ENCODE measurements at places on chromosomes 5 and 9.
A peak's percentile ranks its signal among the peaks of the same experiment; 100 is the strongest.

GRCh38 chr9:16469184-16469583 lies 401.3 kb downstream of the BNC2 start:
- DNase-seq, result no peak

- DNase-seq, result no peak
These were observed 737.3 kb downstream of the MTRR start for GRCh38 chr5:8606231-8606630.

GRCh38 chr5:157598350-157598936 lies 22.9 kb upstream of the ADAM19 start:
- DNase-seq, result no peak

DNA sequence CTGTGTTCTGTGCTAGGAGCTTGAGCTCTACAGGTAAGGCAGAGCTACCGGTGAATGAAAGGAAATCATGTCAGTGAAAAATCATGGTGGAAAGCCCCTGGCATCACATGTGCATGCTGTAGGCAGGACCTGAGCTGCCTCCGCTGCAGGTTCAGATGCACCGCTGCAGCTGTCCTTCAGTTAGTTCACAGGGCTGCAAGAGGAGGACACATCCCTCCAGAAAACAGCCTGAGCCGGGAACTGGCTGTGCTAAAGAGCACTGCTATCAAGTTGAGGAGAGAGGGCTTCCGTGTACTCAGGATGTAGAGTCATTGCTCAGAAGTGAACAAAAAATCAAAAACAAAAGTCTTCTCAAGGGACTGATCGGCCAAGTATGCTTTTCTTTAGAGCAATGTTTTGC lies 138.6 kb downstream of the ERCC6L2 start:
- DNase-seq, result peak; percentile 45

DNA sequence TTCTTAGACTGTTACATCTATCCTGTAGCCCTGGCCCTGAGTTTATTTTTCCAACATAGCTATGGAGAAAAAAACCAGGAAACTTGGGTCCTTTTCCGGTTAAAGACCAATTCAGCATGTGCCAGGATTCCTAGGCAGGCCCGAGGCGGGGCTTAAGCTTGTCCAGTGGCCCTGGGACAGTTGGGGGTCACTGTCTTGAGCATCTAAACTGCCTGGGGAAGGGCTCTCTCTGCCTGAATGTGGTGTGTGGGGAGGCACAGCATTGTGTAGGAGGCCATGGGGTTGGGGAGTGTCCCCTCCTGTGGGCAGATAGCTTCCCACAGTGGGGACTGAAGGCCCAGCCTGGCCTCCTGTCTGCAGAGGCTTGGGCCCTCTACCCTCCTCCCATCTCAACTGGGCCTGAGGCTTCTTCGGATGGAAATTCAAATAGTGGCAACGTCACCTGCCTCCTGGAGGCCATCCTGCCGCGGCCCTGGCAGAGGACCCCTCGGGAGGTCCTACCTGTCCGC lies 88.8 kb downstream of the PHF2 start:
- no peak for DNase-seq

DNA sequence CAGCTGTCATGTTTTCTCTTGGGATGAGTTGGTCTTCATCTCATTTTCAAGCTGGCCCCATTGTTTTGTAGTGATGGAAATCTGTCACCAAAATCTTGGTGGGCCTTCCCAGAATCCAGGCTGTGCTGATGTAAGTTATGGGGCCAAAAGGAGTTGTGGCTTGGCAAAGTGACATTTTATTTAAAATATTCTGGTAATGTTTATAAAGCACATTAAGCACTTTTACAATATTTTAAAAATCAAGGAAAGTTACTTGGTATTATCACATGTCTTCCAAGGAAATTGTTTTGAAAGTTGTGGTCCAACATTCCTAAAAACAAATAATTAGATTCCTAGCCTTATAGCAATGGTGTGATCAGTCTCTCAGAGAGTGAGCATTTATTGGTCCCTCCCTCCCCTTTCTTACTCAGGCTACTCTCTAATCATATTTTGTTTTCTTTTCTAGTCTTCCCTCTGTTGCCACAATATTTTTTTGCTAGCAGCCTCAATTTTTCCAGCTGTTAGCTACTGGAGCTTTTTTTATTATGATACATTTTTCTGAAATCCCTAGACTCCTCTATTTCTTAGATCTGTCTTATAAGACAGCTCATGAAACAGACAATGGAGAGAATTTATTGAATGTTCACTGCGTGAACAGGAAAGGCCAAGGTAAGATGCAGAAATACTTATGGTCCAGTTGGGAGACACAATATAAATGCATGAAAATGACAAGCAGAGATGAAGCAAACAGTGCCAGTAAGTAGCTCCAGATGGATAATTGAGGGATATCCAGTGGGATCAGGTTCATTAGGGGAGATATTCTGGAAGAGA lies 408.1 kb upstream of the ZNF608 start:
- DNase-seq, result no peak

DNA sequence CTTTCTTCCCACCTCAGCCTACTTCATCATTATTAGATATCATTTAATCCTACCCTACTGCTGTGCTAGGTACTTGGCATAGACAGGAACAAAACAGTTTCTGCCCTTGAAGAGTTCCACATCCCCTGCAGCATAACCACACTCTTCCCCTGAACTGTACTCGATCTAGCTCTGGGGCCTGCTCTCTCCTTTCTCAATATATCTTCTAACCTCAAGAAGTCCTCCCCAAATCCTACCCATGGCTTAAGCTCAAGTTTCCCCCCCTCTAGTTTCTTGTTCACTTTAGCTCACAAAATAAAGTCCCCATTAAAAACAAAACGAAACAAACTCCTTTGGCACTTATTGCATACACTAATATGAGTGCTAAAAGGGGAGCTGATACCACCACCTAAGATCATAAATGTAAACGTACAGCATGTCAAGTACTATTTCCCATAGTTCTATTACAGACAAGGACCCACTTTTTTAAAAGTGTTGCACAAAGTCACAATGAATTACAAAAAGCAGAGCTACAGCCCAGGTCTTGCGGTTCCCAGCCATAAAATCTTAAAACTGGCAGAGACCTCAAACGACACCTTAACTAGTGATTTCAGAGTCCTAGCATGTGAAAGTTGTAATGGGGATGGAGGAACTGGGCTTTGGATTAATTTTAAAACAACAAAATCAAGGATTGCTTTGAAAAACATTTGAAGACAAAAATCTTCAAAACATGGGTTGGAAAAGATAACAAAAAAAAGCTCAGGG lies 80.7 kb downstream of the PTPDC1 start:
- no peak for DNase-seq

DNA sequence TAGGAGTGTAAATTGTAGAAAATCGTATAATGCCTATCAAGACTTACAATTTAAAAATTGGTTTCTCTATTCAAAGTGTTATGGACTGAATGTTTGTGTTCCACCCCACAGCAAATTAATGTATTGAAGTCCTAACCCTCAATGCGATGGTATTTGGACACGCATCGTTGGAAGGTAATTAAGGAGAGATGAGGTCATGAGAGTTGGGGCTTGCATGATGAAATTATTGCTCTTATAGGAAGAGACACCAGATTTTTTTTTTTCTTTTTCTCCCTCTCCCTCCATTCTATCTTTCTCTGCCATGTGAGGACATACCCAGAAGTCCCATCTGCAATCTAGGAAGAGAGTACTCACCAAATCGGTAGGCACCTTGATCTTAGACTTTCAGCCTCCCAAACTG lies 189.2 kb downstream of the MAN2A1 start:
- DNase-seq, result no peak

DNA sequence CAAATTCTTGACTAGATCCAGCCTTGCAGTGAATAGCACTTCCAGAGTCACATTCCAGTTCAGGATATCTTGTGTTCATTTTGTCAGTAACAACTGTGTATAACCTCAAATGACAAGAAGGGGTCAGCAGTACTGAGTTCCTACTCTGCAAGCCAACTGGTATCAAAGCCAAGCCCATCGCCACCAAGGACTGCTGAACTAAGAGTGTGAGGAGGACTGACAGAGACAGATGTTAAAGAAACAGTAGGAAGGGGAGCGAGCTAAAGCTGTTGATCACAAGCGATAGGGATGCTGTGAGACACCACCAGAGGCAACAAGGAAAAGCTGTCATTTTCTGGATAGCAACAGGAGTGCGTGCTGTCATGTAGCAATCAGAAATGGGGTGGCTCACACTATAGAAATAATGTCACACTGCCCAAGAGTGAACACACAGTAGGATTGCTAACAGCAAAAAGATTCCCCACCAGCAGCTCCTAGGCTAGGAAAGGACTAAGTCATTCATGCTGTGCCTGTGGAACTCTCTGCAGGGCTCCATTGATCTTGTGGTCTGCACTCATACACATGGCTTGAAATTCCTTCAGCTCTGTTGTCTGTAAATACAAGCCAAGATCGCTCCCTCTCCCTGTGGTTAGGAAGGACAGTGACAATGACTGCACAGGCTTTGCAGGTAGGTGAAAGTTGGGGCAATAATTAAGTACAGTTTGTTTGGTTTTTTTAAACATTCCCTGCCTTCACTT lies 658.6 kb downstream of the NR2F1-AS1 start:
- no peak for DNase-seq

GRCh38 chr9:89999534-90000370 lies 394.9 kb downstream of the GADD45G start:
- peak; percentile 11 for DNase-seq

DNA sequence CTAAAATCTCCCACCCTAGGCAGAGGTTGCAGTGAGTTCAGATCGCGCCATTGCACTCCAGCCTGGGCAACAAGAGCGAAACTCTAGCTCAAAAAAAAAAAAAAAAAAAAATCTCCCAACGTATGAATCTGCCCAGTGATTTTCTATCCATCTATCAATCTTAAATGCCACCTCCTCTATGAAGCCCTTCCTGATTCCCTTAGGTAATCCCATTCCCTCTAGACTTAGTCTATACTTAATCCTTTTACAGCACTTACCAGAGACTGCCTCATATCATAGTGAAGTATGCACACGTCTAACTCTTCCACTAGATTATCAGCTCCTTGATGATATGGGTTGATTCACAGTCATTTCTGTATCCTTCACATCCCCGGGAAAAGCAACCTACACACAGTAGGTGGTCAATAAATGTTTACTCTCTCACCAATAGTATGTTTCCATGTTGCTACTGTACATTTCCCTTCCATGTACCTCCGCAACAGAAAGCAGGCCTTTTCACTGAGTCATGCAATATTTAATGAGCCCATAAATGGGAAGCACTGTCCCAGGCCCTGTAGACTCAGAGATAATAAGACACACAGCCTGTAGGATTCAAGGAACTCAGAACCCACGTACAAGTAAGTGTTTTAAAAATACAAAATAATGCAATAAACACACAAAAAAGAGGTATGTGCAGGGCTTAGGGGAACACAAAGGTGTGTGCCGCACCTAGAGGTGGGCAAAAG lies 1.2 kb downstream of the DROSHA start:
- no peak for DNase-seq

All from activated CD4-positive, alpha-beta T cell treated with anti-CD3 and anti-CD28 coated beads, Interleukin-2, amount 50 U/mL, for 1 hour (primary cell).